Mammary epithelial cell (primary cell): ENCODE measurements at places on chromosomes 5 and 9. TPM values are rescaled to one million over a fixed set of nuclear protein-coding genes. Genes with fewer than 3 reads are reported as not detected.

DNA sequence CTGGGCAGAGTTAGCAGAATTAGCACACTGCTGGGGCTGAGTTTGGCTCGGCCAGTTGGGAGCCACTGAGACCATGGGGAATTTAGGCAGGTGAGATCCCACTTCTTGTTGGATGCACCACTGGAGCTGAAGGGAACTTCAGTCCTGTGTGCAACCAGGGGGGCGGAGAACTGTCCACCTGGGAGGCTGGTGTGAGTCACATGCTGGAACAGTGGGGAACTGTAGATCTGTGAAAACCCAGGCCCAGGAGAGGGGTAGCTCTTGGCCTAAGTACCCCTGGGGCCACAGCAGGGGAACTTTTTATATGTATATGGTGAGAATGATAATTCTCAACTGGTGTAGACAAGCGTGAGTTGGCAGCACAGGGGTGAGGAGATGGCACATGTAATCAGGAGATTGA is 237.5 kb upstream of the KIF2A start:
- DNase-seq = no peak

GRCh38 chr5:146078566-146078965 is 26.8 kb downstream of the PLAC8L1 start:
- DNase-seq = no peak

GRCh38 chr5:91875196-91875779 is 492.2 kb upstream of the ARRDC3 start:
- DNase-seq = no peak

DNA sequence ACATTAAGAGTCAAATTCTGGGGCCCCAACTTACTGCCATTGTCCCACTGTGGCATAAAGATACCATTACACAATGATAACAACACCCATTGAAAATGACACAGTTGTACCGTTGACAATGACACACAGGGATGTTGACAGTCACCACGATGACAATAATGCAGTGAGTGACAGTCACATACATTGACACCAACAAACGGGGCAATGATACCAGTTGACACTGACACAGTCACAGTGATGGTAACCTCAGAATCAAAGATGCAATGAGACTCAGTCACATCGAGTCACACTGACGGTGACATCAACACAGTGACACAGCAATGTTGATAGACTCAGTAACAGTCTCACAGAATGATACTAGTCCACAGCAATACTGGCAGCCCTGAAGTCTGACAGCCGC is 16.9 kb downstream of the CNTFR start:
- DNase-seq = no peak

DNA sequence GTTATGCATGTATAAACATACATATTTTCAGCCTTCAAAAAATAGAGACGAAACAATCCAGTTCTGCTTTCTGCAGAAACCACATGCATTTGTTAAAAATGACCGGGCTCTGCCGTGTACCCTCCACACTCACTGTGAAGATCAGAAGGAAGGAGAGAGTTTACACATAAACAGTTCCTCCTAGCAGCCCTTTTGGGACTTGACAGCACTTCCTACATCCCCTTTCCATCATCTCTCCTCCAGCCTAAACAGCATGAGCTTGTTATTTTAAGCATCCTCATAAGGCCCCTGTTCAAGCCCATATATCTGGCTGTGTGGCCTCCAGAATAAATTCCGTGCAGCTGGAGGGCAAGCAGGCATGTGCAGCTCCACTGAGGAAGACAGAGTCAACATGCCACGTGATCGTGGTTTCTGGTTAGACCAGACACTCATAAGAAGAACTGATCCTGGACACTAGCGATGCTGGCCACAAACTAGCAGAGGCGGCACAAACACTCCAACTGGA is 42.2 kb downstream of the NIPAL4 start:
- DNase-seq = no peak

DNA sequence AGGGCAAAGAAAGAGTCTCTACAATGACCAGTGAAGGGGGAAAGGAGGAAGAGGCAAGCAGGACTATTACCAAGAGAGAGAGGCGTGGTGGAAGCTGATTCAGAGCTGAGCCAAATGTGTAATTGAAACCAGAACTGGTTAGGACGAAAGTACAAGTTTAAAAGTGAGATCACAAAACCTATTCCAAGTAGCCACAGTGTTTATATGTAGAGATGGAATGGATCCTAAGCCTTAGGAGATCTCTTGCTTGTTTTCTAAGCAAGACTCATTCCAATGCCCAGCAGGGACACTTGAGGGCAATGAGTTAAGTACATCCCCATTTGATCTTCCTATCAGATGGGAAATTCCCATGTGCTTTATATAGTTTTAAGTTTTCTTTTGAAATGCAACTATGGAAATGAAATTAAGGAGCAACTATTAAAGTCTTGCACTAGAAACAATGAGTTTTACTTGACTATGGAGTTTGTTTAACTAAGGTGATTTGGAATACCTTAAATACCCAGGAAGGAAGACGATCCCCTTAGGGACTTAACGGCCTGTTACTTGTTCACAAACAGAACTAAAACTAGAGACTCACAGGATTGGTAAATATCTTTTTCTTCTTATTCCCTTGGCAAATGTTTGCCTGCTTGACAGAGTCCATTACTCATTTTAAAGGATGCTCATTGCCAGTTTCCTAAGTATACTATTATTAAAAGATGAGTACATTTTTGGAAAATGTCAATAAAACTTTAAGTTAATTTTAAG is 51.1 kb upstream of the SNX2 start:
- DNase-seq = peak; percentile 86

DNA sequence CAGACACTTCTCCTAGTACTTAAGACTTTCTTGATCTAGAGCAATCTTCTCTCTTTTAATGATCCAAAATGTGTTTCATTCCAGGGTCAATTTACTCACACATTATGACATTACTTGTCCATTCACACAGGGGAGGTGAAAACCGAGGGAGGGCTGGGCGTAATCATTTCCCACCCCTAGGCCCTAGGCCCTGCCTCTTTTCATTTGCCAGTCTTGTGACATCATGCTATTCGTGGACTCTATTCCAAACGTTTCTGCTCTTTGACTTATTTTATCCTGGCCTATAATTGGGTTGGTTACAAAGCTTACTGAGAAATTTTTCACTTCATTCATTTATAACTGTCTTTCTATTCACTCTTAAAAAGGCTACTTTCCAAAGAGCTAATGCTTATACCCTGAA is 2.4 kb downstream of the DCAF12 start:
- no peak for DNase-seq

DNA sequence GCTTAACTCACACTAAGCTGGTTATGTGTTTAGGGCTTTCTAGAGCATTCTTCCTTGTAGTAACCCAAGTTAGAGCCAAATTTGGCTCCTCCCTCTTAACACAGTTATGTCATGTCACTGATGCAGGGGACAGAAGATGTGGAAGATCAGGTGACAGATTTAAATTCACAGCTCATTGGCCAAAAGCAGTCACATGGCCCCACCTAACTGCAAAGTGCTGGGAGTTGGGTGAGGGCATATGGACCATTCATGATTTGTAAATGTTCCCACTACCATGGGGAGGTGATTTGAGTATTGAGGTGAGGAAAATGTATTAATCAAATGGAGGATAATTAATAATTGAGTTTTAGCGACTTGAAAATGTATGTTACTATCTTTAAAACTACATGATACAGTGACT is 829.4 kb downstream of the CDH12 start:
- no peak for DNase-seq

GRCh38 chr9:126641118-126641851 is 27.6 kb downstream of the LMX1B start:
- no peak for DNase-seq

DNA sequence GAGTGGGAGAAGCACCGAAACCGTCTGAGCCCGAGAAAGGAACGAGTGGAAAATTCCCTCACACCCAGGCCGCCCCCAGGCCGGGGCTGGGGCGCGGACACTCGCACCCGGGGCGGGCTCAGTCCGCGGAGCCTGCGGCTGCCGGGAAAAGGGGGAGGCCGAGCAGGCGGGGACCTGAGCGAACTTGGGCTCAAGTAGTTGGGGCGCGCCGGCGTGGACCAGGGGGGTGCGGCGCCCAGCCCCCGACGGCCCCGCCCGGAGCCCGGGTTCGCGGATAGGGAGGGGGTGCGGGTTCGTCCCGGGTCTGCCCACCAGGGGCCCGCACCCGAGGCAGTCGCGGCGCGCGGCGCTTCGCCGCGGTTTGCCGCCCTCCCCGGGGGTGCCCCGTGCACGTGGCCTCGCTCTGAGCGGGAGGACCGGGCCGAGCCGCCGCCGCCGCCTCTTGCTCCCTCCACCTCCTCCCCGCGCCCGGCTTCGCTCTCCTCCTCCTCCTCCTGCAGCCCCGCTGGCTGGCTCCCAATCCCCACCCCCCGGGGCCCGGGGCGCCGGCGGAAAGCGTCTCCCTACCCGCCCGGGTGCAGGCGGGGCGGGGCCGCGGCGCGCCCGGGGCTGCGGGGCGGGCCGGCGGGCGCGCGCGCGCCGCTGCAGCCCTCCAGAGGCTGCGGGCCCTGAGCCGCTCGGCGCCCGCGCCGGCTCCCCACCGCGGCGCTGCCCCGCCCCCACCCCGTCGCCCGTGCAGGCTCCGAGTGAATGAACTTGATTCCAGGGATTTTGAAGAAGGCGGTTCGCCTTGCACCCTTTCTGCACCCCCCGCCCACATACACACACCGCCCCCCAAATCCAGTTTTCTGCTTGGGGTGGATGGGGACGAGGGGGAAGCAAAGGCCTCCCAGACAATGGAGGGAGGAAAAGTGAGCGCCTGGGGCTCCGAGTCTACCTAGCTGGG is 1.3 kb upstream of the NFIB start:
- peak; percentile 85 for DNase-seq

GRCh38 chr5:174323878-174324281 is 278.4 kb downstream of the NSG2 start:
- peak; percentile 49 for DNase-seq

DNA sequence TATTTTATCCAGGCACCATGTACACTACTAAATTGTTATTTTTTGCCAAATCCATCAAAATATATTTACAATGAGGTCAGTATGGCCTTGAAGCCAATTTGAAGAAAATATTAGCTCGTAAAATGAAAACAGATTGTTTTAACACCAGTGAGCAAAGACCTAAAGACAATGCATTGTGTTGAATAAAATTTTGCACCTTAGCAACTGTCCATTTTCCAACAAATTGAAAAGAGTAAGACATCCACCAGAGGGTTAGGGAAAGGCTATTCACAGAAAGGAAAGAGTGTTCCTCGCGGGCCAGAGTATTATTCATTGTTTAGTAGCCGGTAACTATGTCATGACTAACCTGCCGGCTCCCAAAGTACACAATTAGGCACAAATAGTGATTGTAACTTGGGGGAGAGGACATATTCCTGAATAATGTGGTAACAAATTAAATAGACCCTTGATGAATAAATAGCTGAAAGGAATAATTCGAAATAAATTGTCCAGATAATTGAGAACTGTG is 213.3 kb downstream of the DNAH5 start:
- DNase-seq = no peak

- no peak for DNase-seq
Measured at GRCh38 chr5:96468956-96469355, 35.9 kb upstream of the PCSK1 start.

Gene PITX1
- total RNA-seq = 2.7 TPM

Gene KCTD16
- 0.13 and 0.21 TPM in 2 replicates for total RNA-seq

Gene NME5
- total RNA-seq = 1.2 and 1.6 TPM in 2 replicates
